ENCODE measurements at places on chromosomes 11 and 22.

- DNase-seq, result no peak
Measured at GRCh38 chr22:47294576-47294975, 532.1 kb downstream of the TBC1D22A start.

- no peak for DNase-seq
Measured at GRCh38 chr11:1870326-1870696, 17.4 kb downstream of the LSP1 start.

- no peak for DNase-seq
Measured at GRCh38 chr11:126156814-126157213, 54.6 kb downstream of the RPUSD4 start.

DNA sequence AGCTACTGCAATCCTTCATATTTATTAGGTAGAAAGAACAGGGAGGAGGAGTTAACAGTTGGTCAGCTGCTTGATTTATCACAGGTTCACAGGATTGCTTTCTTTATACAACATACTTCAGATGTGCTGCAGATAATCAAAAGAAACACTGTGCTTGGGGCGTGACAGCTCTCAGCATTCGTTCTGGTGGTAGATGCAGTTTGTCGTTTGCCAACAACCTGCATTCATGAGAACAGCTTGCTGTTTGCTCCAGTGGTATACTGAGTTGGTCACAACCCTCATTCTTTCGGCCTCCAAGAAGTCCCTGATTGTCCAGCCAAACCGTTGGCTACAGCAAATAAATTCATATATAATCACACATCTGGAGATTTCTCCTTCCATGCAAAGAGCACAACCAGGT lies 120.5 kb downstream of the ZNF280B start:
- DNase-seq, result no peak

- DNase-seq, result no peak
Measured at GRCh38 chr11:116170526-116171120, 602.2 kb downstream of the BUD13 start.

GRCh38 chr22:22210375-22210774 lies 34.2 kb upstream of the VPREB1 start:
- DNase-seq, result peak; percentile 9

- DNase-seq, result no peak
Measured at GRCh38 chr11:36453678-36454077, 56.4 kb downstream of the TRAF6 start.

- no peak for DNase-seq
Measured at GRCh38 chr11:11072067-11072466, 214.2 kb upstream of the ZBED5 start.
